ENCODE measurements at places on chromosomes 12 and 14.

- DNase-seq: no peak
Observed at GRCh38 chr12:9991876-9992275, 7.0 kb downstream of the CLEC1B start.

DNA sequence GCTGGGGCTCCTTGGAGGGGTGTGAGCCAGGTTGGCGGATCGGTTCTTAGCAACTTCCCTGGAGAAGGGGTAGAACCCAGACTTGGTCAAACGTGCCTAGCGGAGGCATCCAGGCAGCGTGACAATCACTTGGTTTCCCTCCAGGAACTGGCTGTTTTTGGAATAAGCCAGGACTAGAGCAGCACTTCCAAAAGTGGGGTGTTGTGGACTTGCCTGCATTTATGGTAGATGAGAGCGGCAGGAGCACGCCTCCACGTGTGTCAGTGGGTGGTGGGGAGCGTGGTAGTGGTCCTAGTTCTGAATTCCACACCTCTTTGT lies 2.8 kb downstream of the PRMT8 start:
- no peak for DNase-seq

- no peak for DNase-seq
Observed at GRCh38 chr12:54967461-54967860, 17.1 kb downstream of the TESPA1 start.

- DNase-seq: no peak
Observed at GRCh38 chr14:77965919-77966435, 166.1 kb downstream of the ADCK1 start.

- no peak for DNase-seq
Observed at GRCh38 chr12:11701433-11701832, 52.0 kb downstream of the ETV6 start.

GRCh38 chr14:86683561-86683960 lies 1153.6 kb downstream of the FLRT2 start:
- no peak for DNase-seq

DNA sequence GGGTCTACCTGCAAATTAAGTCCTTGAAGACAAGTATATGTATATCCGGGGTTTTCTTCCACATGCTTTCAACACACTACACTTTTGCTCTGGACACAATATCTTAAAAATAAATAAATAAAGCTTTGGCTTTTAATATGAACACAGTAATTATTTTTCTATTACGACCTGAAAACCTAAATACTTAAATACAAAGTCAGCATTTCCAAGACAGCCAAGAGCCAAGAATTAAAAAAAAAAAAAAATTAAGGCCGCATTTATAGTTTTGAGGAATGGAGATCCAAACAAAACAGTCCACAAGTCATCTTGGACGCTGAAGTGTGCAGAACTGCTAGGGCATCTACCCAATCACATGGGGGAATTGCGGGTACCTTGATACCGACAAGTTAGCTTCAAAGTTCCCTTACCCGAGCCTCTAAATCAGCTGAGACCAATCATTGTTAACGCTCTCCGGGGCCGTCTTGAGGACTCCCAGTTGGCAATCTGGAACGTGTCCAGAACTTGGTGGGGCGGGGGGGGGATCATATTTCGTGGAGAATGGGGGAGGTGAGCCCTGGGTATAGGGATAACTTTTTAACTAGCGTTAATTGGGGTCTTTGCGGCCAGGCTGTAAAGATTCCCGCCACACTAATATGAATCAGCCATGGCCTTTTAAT lies 731 bp upstream of the PCNX4 start:
- DNase-seq: peak; percentile 18

DNA sequence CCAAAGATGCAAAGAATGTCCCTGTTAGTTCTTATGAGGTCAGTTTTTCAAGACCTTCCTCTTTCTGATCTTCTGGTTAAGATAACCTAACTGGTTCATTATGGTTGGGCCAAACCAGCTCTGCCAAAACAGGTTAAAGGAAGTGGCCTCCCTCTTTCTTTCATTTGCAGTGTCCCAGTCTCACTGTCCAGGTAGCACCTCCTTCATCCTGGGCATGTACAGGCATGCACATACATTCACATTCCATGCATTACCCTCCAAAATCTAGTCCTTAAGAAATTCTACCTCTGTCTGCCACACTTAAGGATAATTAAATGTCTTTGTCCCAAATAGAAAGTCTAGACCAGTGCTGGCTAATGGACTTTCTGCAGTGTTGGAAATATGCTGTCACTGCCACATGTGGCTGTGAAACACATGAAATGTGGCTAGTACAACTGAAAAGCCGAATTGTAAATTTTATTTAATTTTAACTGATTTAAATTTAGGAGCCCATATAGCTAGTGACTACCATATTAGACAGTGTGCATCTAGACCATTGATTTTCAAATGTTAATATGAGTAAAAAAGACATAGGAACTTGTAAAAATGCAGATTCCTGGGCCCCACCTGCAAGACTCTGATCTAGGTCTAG lies 169.3 kb downstream of the PCNX1 start:
- DNase-seq: no peak

- no peak for DNase-seq
Observed at GRCh38 chr12:93570552-93571364, 1.7 kb upstream of the SOCS2 start.

GRCh38 chr12:62720025-62720424 lies 214.9 kb downstream of the PPM1H start:
- DNase-seq: no peak
